Activated CD4-positive, alpha-beta T cell treated with anti-CD3 and anti-CD28 coated beads, Interleukin-2, amount 50 U/mL, for 4 hours (primary cell): ENCODE measurements at places on chromosomes 1 and 21.

- no peak for DNase-seq
These were observed 77.0 kb downstream of the SKI start for GRCh38 chr1:2304921-2305681.

DNA sequence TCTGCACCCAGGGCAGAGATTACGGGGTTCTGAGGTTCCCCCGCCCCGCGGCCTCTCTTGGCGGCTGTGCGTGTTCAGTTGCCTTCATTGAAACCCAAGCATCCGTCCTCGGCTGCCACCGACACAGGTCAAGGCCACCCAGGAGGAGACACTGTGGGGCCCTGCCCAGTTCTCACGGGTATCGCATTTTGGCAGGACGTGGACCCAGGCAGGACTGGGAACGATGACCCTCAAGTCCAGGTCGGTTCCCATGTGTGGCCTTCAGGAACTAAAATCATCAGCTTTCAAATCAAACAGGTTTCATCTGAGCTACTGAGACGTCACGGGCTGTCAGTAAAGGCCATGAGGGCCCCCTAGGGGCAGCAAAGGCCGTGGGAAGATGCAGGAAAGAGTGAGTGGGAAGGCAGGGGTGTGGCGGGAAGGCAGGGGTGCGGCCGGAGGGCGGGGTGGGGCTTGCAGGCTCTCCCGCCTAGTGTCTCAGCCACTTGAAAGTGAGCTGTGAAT is 7.0 kb upstream of the C1orf174 start:
- DNase-seq: peak; percentile 30

GRCh38 chr1:40392221-40392620 is 18.7 kb downstream of the SMAP2 start:
- DNase-seq: no peak

- no peak for DNase-seq
These were observed 56.0 kb upstream of the LPGAT1 start for GRCh38 chr1:211886551-211886950.

GRCh38 chr1:172273647-172274396 is 146.7 kb upstream of the C1orf105 start:
- no peak for DNase-seq

DNA sequence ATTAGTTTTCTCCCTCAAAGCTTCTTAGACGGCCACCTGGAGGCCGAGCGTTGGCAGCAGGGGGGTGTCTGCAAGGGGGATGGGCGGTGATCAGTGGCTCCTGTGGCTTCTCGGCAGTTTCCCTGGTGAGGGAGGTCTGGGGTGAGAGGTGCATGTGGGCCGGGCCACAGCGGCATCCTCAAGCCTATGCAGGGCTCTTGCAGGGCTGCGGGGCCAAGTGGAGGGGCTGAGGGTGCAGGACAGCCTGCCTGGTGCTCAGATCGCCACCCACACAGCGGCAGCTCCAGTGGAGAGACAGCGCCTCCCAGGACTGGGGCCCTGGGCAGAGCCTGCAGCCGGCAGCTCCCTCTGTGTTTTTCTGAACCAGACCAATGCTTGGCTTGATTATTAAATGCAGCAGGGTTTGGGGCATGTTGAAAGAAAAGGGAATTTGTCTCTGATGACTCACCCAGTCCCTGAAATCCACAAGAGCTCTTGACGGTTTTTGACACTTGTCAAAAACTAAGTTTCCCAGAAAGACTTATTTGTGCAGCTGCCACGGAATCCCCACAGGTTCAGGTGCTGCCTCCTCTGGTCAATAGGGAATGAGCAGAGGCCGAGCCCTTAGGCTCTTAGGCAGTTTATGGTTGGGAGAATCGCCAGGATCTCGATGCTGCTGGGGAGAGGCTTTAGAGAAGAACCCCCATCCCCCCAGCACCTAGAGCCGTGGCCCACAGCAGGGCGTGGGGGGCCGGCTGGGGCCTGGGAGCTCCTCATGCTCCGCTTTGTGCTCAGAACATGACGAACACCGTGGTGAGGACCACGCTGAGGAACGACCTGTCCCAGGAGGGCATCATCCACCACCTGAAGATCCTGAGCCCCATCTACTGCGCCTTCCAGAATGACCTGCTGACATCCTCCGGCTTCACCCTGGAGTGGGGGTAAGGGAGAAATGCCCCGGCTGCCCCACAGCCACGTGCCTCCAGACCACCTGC is 54.7 kb downstream of the UMODL1 start:
- DNase-seq: no peak

DNA sequence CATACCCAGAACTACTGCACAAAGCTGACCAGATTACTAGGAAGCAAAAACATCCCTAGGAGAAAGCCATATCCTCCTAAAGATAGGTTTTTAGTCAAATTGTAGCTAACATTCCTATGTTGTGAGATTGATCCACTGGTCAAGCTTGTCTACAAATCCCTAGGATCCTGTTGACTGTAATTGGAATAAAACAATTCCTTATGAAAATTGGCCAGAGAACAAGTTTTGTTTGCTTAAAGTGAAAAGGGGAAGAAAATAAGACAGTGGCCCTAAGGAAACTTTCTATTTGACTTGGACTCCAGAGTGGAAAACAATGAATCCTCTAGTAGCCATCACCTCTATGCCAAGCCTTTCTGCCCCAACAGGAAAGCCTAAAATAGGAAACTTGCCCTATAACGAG is 645.2 kb upstream of the USP24 start:
- no peak for DNase-seq

DNA sequence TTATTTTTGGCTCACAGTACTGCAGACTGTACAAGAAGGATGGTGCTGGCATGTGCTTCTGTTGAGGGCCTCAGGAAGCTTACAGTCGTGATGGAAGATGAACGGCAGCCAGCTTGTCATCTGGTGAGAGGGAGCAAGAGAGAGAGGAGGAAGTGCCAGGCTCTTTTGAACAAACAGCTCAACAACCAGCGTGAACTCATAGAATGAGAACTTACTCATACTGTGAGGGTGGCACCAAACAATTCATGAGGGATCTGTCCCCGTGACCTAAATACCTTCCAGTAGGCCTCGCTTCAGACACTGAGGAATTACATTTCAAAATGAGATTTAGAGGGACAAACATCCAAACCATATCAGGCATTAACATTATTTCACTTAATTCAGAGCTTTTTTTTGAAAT is 84.7 kb downstream of the PKN2 start:
- DNase-seq: no peak

GRCh38 chr1:58620259-58620658 is 43.2 kb upstream of the TACSTD2 start:
- DNase-seq: no peak

- no peak for DNase-seq
These were observed 164.0 kb upstream of the UBE2U start for GRCh38 chr1:64039390-64039926.

DNA sequence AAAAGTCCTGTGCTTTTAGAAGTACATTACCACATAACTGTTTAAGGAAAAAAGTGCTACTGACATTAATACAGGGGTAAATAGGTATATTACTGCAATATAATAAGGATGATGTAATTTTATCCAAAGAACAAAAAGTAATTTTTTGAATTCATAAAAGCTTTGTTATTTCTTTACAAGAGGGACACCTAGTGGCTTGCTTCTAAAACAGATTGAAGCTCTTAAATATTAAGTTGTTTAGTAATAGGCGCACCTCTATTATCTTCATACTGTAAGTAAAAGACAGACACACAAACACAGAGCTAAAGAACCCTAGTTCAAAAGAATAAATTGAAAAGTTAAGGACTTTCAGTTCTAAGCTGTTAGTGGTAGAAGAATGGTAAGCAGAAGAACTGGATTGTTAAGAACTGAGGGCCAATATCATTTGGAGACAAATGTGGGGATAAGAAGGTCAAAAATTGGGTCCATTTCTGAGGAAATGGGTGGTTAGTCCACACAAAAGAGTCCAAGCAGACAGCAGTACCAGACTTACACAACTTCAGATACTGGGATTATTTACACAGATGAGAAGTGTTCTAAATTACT is 15.4 kb downstream of the ZNHIT6 start:
- no peak for DNase-seq

DNA sequence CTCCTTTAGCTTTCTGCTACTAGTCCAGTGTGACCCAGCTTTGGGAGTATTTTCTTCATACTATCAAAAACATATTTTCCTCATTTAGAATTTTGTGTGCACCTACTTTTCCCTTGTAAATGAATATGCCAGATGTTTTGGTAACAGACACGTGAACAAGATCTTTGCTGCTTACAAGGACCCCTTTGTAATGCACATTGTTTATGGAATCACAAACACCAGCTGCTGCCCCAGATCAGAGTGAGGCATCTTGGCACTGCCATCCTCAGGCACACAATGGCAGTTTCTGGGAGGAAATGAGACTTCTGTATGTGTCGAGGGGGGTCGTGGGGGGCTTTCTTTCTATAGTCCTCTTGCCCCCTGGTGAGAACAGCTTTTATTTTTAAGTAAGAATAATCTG is 115.7 kb downstream of the RGL1 start:
- no peak for DNase-seq

DNA sequence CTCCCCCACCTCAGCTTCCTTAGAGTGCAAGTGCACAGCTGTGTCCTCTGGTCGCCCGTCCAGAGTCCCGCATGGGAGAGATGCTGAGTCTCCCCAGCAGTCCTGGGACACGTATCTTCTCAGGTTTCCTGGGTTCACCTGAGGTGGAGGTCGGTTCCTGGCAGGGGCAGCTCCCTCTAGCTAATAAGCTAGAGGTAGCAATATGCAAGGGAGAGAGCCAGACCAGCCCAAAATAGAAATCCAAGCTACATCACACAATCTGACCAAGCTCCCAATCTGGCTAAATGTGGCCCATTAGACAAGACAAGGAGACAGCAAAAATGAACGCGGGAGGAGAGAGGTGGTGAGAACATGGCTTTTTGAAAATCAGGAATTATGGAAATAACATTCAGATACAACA is 30.9 kb upstream of the CADM3 start:
- DNase-seq: no peak

GRCh38 chr1:68799096-68799495 is 302.2 kb upstream of the DEPDC1 start:
- DNase-seq: no peak

GRCh38 chr1:191913260-191913977 is 244.8 kb upstream of the RGS18 start:
- DNase-seq: no peak

GRCh38 chr1:31959521-31960340 is 21.6 kb upstream of the PTP4A2 start:
- no peak for DNase-seq
